ENCODE measurements at places on chromosomes 1 and 21. TPM values are rescaled to one million over a fixed set of nuclear protein-coding genes. Genes with fewer than 3 reads are reported as not detected.

- DNase-seq, result no peak
Observed at GRCh38 chr1:64599242-64599641, 129.3 kb downstream of the CACHD1 start.

Gene F13B
- not detected for total RNA-seq

DNA sequence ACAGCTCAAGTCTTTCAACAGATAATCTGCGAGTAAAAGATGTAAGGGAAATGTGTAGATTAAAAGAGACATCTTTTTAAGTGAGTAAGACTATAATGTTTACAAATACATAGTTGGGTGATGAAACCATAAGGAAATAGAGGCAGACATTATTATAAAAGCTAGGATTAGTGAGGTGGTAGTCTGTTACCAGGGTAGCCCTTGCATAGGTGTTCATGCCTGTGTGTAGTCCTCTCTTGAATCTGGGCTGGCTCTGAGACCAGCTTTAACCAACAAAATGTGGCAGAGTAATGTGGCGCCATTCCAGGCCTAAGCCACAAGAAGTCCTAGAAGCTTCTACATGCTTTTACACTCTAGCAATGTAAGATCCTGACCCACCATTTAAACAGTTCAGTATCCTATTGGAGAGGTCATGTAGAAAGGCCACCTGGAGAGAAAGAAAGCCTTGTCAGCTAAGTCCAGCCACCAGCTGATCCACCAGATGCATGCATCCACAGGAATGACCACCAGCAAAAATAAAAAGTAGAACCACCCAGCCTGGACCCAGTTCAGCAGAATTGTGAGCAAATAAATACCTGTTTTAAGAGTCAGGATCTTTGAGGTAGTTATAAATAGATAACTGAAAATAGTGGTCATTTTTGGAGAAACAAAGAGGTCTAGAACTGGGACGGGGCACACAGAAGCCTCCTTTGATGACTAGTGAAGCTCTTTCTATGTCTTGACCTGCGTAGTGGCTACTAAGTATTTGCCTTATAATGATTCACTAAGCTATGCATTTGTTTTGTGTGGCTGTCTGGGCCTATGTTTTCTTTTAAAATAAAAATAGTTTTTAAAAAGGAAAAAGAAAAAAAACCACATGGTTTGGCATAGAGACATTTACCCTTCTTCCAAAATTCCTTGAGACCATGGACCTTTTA lies 8.1 kb downstream of the NIBAN1 start:
- no peak for DNase-seq

Gene KRTAP21-2
- total RNA-seq, result not detected

Gene SERPINC1
- total RNA-seq, result not detected

- DNase-seq, result peak; percentile 63
Observed at GRCh38 chr1:21706151-21706835, 37.1 kb upstream of the RAP1GAP start.

Gene SYT11
- 14.5 TPM for total RNA-seq

- DNase-seq, result no peak
Observed at GRCh38 chr1:29956349-29957030, 720.2 kb downstream of the PTPRU start.

GRCh38 chr1:68955424-68955823 lies 458.5 kb upstream of the DEPDC1 start:
- no peak for DNase-seq

DNA sequence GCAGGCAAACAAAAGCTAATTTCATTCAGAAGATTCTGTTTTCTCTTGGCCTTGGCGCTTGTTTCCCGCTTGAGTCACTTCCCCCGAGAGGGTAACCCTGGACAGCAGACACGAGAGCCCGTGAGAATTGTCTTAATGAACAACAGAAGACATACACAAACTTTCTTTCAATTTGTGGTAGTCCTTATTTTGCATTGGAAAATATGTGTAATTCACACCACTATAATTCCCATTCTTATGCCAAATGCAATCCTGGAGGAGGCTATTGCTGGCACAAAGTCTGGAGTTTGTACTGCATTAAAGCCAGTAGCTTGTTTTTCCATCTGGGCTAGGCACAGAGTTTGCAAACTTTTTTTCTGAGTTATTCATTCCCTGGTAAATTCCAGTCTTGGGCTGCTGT lies 109.8 kb upstream of the IVNS1ABP start:
- peak; percentile 68 for DNase-seq

GRCh38 chr1:98496256-98496995 lies 165.1 kb upstream of the SNX7 start:
- no peak for DNase-seq

- no peak for DNase-seq
Observed at GRCh38 chr1:25654109-25654660, 37.6 kb downstream of the MAN1C1 start.

DNA sequence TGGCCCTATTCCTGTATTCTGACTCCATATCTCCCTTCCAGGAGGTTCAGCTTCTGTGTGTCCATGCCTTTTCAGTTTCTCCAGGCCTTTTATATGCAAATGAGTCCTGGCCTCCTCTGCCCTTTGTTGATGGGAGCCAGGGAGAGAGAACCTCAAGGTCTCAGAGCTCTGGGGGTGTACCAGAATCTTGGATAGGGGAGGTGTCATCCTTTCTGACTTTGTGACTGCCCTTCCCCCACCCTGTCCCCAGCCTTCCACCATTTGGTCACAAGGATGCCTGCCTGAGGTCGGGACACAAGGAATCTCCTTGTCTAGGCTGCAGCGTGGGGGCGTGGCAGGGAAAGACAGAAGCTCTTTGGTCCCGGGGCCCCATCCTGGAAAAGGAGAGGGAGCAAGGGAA lies 18.6 kb downstream of the LURAP1 start:
- no peak for DNase-seq

DNA sequence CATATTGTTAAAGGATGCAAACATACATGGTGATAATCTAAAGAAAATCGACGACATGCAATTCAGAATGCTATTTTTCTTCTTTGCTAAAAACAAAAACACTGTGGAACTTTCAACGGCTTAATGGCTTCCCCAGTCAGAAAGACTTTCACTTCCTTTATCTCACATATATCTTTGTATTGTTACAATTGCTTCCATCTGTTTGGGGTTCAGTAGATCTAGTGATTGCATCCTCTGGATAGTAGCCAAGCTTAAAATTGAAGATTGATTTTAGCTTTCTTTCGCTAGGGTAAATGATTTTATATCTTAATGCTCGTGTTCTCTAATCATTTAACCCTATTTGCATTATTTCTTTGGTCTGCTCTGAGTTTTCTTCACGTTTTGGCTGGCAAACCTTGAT lies 31.8 kb upstream of the ADAMTS1 start:
- no peak for DNase-seq

GRCh38 chr1:238196516-238196915 lies 305.8 kb upstream of the ZP4 start:
- no peak for DNase-seq

GRCh38 chr1:43143441-43143888 lies 28.6 kb downstream of the EBNA1BP2 start:
- peak; percentile 18 for DNase-seq
